ENCODE measurements at places on chromosomes 12 and 14.

GRCh38 chr12:102479099-102479885 is 1.1 kb downstream of the IGF1 start:
- no peak for DNase-seq

DNA sequence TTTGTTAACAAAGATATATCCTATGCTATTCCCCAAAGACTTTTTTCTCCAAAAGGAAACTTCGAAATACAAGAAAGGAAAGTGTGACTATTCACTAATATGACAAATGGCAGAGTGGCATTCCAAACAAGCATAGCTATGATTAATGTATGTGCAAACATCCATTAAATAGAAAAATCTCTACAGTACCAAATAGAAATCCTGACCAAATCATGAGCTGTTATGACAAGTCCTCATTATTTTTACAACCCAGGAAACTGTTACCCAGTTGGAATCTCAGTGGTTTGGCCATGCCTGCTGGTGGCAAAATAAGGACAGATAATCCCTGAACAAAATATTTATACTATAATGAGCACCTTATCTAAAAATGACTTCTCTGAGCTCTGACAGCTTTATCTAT is 202.1 kb downstream of the SEC23A start:
- DNase-seq, result no peak

DNA sequence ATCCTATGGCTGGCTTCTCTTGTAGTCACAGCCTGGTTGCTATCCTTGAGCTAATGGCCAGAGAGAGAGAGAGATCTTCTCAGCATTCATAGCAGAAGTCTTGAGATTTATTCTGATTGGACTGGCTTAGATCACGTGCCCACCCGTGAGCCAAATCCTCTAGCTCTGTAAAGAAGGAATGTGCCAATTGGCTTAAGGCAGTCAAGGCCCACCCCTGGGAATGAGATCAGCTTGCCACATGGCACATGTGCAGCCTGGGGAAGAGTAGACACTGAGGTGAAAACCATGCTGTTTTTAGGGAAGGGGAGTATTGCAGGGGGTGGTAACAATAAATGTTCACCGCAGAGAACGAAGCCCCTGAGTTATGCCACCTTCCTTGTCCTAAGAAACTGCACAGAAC is 36.3 kb downstream of the PLEKHG7 start:
- DNase-seq, result no peak

DNA sequence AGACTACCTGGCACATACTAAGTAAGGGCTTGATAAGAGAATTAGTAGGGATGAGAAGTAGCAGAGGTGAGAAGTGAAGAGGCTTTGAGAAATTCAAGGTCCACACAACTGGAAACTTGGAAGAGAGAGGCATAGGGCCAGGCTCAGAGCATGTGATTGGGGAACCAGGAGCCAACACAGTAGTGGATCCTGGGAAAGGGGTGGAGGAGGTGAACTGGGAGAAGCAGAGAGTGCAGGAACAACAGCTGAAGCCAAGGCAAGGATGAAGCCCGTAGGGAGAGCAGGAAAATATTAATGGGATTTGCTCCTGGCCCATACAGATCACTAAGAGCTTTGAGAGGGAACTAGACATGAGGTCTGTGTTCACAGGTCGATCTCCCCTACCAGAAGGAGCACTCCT is 1.4 kb upstream of the ITGB7 start:
- no peak for DNase-seq

DNA sequence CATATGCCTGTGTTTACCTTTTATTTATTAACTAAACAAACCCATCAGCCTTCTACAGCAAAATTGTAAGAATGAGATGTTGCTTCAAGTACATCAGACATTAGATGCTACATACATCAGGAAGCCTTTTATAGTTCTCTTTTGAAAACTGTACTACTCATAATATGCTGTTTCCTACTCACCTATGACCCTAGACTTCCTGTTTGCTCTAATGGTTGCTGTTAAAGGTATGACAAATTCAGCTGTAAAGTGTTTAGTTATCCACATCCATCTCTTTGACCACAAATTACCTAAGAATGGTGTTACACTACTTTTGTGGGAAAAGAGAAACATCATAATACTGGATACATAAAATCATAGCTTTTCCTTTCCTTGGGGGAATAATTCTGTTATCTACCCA is 220.0 kb downstream of the RAD51B start:
- DNase-seq, result no peak

GRCh38 chr12:113378291-113378690 is 19.9 kb downstream of the PLBD2 start:
- DNase-seq, result no peak

DNA sequence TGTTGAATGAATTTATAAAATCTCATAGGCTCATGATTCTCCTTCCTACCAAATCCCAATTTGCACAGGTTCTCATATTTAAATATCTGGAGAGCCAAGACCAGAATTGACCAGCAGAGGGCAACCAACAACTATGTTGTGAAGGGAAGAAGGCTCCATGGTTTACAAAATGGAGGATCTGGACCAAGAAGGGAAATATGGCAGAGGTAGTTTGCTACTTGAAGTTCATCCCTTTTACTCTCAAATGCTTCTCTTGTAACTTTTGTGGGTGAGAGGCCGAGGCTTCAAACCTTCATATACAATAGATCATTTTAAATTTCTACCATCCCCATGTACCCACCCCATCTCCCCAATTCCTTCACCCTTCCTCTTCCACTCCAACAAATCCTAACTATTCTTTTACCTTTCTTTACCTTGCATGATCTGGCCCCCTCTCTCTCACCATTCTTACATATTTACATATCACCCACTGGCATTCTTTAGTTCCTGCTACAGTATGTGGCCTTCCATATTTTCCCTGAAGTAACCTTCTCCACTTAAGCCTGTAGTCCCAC is 3.8 kb upstream of the SMARCC2 start:
- peak; percentile 88 for DNase-seq

DNA sequence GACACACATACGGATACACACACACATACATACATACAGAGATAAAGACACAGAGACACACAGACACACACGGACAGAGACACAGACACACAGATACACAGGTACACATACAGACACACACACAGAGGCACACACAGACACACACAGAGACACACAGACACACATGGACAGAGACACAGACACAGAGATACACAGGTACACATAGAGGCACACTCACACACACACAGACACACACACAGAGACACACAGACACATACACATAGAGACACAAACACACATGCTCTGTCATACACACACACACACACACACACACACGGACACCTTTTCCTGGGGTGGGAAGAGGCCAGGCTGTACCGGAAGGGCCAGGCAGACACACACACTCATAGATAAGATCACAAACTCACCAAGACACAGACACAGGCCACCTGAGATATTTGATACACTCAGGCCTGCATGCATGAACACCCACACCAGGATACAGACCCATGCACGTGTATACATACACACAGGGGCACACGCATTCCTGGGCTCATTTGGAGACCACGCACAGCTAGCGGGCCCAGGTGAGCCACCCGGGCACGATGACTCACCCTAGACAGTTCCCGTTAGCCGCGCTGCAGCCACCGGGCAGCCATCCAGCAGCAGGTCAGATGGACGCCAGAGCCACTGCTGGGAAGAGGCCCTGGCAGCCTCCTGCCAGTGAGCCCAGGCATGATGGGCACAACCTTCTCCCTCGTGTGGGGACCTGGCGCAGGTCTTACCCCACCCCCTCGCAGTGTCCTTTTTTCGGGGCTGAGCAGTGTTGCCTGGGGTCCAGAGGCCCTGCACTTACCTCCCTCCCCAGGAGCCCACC is 1.8 kb upstream of the AHNAK2 start:
- no peak for DNase-seq

DNA sequence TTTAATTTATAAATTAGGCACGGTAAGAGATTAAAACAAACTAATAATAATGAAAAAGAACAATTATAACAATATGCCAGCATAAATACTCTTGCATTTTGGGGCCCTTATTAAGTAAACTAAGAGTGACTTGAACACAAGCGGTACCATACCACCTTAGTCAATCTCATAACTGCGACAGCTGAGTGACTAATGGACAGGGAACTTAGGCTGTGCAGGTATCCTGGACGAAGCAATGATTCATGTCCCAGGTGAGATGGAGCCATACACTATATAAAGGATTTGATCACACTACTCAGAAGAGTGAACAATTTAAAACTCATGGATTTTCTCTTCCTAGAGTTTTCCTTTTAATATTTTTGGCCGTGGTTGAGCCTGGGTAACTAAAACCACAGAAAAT is 4.3 kb downstream of the KLRC4 start:
- DNase-seq, result no peak

DNA sequence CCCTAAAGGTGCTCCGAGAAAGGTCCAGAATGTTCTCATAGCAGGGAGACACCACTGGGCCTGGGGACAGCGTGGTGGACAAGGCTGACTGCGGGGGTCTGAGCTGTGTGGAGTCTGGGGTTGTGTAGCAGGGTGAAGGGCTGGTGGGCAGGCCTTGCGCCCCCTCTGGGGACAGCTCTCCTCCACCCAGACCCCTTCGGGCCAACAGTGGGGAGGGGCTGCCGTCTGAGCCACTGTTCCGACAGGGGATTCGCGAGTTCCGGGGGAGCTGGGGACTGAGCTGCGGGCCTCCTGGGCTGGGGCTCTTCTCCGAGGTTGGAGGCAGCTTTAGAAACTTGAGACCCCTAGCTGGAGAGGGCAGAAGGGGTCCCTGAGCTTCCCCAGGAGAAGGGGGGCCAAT is 32.1 kb downstream of the NCKAP5L start:
- DNase-seq, result no peak

GRCh38 chr12:124928095-124928911 is 13.9 kb upstream of the UBC start:
- peak; percentile 78 for DNase-seq

DNA sequence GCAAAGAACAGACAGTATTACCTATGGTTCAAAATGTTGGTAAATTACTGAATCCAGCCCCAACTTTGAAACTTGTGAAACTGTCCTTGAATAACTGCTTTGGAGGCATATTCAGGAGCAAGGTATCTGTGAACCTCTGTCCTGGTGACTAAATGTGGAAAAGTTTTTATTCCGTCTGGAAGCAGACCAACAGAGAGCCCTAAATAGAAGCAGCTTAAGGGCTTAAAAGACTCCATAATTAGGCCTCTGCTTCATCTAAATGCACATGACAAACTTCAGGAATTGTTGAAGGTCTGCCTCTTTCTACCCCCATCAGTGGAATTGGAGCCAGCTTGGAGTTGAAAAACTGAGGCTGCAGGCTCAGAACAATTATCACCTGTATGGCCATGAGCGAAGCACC is 276.5 kb downstream of the KCNH5 start:
- no peak for DNase-seq

GRCh38 chr12:82955043-82955442 is 268.3 kb downstream of the TMTC2 start:
- no peak for DNase-seq

DNA sequence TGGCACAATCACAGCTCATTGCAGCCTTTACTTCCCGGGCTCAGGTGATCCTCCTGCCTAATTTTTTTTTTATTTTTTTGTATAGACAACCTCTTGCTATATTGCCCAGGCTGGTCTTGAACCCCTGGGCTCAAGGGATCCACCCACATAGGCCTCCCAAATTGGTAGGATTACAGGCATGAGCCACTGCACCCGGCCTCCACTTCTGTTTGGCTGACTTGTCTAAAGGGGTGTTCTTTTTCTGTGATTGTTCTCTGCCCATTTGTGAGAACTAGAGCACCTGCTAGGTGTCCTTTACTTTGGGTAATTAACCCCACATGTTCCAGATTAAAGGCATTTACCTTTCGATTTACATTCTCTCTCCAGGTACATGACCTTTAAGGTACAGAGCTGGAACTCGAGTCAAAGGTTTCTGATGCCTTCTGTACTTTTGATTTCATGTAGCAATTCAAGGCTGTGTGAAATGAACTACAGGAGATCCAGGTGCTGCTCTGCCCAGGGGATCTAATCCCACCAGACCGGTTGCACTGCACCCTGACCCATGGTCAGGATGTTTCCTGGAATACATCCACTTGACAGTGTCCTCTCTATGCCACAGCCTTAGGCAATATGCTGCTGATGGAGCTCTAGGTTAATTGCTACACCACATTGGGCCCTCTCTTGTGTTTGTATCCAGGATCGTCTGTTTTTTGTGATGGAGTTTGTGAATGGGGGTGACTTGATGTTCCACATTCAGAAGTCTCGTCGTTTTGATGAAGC is 163.6 kb downstream of the PRKCH start:
- no peak for DNase-seq

- DNase-seq, result no peak
Observed at GRCh38 chr12:57832966-57833365, 13.6 kb downstream of the CTDSP2 start.

DNA sequence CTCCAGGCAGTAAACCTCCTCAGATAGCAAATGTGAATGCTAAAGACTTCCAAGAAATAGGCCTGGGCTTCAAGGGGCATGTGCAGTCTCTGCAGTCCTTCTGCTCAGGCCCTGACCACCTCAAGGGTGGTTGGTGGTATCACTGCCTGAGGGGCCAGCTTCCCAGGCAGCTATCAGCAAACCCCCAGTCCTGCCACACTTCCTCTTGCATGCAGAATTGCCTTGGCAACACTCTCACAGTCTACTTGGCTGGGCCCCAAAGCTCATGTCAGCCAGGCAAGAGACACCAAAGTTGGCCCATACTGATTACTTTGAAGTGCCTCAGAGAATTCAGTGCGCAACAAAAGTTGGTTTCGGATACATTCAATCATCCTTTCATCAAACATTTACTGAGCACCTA is 3.5 kb upstream of the ASB8 start:
- DNase-seq, result peak; percentile 30

GRCh38 chr12:109840305-109841074 is 7.3 kb upstream of the TRPV4 start:
- no peak for DNase-seq

All from fibroblast of upper back skin (primary cell).